ENCODE measurements at places on chromosomes 1 and 21.

DNA sequence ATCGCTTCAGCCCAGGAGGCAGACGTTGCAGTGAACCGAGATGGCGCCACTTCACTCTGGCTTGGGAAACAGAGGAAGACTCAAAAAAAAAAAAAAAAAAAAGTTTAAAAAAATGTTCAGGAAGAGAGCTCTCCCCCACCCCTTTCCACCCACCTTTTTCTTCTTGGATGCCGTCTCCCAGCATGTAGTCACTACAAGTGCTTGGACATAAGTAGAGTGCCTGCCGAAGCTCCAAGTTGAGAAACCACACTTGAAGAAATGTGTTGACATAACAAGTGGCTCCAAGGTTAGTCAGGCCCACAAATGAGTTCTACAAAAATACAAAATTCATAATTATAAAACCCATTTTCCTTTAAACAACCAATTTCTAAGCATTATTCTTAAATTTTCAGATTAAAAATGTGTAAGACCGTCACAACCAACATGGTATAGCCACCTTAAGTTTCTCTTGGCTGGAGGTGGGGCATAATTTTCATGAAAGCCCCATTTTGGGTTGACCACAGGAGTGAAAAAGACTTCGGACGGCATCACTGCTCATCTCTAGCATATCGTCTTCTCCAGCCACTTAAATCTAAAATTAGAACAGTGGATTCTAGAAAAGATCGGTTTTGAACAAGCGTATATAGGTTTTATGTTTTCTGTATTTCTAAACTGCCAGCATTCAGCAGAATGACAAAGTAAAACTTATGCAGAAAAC lies 26.4 kb downstream of the USP48 start:
- no peak for DNase-seq

DNA sequence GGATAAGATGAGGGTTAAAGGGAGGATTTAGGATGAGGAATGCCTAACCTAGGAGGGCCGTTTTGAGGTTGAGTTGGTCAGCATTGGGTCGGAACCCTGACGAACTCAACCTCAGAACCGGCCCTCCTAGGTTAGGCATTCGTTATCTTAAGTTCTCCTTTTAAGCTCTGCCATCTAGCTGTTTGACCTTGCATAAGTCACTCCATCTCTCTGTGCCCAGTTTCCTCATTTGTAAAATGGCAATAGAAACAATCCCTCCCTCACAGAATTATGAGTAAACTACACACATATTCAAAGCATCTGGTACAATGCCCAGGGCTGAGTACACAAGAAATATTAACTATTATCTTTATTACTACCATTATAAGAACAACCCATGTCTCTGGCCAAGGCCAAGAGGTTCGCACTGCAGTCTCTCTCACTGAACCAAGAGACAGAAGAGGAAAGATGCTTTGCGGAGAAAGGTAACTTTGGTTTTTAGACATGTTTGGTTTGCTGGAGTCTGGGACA lies 4.8 kb downstream of the ABCB10 start:
- no peak for DNase-seq

GRCh38 chr1:181794332-181794731 lies 267.2 kb downstream of the ZNF648 start:
- DNase-seq, result no peak

DNA sequence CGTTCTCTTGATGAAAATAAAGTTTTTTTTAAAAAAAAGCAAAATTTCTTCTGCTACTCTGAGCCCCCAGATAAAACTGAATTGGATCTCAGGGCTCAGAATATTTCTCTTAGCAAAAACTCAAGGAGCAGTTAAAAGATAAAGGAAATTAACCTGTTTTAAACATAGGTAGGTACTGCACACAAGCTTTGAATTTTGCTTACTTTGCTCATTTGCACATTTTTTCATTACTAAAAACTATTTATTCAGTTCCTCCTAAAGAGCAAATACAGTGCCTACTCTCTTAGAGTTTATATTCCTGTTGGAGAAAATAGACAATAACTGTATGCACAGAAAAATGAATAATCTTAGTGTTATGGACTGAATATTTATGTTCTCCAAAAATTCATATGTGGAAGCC lies 13.0 kb upstream of the TNFSF4 start:
- no peak for DNase-seq

DNA sequence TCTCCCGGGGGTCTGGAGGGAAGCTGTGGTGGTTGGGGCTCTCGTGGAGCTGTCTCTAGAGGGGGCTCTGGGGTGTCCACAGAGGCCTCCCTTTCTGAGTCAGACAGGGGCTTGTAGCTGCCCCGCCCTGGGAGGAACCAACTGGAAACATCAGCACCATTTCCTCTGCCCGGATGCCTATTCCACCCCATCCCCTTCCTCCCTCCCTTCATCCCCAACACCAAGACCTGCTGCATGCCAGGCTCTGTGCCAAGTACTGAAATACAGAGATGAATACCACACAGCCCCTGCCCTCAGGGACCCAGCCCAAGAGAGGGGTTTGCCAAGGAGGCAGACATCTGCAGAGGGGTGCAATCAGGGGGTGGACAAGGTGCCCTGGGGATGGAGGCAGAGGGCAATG lies 125.6 kb upstream of the ADAR start:
- no peak for DNase-seq

GRCh38 chr1:106637566-106637965 lies 418.9 kb upstream of the PRMT6 start:
- DNase-seq, result no peak

- no peak for DNase-seq
Observed at GRCh38 chr1:165313903-165314302, 42.6 kb downstream of the LMX1A start.

DNA sequence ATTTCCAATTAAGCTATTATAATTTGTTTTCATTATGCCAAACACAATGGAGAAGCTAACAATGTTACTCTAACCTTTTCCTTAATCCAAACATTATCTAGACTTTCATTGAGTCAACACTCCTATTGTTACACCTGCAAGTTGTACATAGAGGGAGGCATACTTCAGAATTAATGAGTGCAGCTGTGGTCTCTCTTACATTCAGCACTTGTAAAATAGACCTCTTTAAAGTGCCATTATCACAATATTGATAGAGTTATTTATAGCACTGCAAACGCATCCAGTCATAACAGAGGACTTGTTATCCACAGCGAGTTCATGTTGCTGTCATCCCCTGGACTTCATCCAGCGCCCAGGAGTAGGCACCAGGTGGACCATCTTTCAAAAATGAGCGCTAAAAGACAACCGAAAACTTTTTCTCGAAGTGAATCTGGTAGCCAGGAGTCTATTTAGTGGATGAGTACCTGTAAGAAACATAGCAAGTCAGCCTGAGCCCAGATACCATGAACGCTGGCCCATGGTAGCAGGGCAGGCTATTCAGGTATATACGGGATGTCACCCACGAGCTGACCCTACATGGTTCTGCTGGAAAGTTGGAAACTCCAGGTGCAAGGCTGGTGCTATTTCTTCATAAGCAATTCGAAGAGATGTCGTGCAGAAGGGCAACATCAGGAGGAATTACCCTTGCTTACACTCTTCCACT lies 70.6 kb upstream of the NFIA start:
- DNase-seq, result peak; percentile 83

GRCh38 chr1:21922090-21923013 lies 14.8 kb downstream of the HSPG2 start:
- DNase-seq, result no peak

- DNase-seq, result no peak
Observed at GRCh38 chr21:31988492-31989290, 115.9 kb downstream of the HUNK start.

- DNase-seq, result no peak
Observed at GRCh38 chr1:44694863-44695478, 20.5 kb downstream of the ARMH1 start.

- no peak for DNase-seq
Observed at GRCh38 chr1:19484798-19485361, 459 bp downstream of the CAPZB start.
